BE2C (cell line): ENCODE measurements at places on chromosomes 2 and 18.

DNA sequence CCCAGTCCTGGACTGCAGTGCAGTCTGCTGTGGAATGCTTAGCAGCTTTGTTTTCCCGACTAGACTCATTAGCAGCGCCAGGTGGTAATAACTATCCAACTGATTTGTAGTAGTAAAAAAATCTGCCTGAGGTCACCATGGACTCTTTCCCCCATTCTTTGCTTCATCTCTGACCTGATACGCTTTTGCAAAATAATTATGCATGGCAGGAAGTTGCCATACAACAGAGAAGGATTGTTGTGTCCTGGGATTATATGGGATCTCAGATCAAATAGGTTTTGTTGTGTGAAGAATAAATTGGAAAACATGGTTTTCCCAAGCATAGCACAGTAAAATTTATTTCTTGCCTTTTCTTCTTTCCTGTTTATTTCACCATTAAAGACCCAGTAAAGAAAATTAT lies 72.4 kb upstream of the ATP5MC3 start:
- DNase-seq: no peak

DNA sequence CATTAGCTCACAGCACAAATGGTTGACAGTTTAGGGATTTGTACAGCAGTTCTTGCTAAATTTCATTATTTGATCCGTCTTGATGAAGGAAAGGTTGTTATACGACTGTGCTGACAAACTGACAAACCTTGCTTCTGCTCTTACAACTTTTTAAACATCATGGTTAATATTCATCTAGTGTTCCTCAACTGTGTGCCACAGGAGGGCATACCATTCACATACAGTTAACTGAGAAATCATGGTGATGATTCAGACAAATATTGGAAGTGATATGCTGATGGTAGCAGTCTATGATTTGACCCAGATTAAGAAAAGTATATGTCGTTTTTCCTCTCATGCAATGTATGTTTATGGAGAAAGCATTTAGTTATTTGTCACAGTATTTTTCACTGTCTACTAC lies 129.8 kb upstream of the FSIP2 start:
- peak; percentile 11 for DNase-seq

DNA sequence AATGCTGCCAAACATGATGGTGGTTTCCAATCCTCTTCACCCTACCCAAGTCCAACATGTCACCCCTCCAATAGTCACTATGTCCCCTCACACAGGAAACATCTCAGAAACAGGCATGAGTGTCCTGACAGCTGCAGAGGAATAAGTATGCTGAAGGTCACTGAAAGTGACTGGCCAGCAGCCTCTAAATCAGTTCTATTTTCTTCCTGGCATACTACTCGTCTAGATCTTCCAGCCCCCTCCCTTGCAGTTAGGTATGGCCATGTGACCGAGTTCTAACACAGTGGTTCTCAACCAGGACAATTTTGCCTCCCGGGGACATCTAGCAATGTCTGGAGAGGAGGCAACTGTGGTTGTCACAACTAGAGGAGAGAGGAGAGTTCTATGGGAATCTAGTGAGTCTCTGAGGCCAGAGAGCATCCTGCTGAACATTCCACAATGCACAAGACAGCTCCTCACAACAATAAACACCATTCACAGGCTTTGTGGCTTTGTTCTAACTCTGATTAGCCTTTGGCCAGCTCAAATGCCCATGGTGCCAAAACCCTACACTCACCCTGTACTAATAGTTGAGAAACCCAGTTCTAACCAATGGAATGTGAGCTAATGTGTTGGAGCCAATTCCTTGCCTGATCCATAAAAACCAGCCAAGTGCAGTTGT lies 12.6 kb upstream of the ID2 start:
- no peak for DNase-seq

GRCh38 chr2:167980439-167980838 lies 267.0 kb downstream of the STK39 start:
- no peak for DNase-seq

DNA sequence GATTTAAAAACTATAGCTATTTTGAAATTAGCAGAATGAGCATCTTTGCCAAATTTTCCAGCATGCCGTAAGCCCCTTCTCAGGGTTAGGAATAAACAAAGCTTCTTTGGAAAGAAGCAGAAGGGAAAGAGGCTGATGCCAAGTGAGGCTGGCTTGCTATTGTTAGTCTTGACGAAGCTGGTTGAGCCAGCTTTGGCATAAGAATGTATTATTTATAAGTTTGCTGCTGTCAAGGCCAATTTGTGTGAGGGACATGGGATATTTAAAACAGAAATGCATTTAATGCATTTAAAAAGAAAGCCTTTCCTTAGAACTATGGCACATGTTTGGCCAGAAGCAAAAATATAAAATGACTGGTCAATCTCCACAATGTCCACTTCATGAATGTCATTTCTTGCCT lies 52.5 kb upstream of the TTN start:
- DNase-seq: no peak

- DNase-seq: peak; percentile 52
Measured at GRCh38 chr2:127128445-127128904, 21.5 kb upstream of the BIN1 start.

GRCh38 chr2:200681697-200682096 lies 95.9 kb downstream of the AOX1 start:
- no peak for DNase-seq

DNA sequence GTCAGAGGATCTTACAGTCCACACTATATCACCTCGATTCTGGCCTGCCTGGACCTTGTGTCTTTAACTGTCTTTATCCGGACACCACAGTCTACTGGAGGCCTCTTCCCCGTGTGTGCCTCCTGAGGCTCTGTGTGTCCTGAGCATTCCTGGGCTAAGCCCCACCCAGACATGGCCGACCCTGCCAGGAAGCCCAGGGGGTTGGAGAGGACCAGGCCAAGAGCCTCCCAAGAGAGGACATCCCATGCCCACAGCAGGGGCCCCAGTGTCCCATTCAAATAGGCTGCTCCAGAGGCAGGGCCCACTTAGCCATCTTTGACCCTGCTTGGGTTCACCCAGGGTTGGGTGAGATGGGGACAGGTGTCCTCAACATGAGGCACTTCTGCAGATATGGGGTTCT lies 84.7 kb upstream of the OTOS start:
- no peak for DNase-seq

- DNase-seq: no peak
Measured at GRCh38 chr18:41753826-41754225, 201.2 kb upstream of the PIK3C3 start.

DNA sequence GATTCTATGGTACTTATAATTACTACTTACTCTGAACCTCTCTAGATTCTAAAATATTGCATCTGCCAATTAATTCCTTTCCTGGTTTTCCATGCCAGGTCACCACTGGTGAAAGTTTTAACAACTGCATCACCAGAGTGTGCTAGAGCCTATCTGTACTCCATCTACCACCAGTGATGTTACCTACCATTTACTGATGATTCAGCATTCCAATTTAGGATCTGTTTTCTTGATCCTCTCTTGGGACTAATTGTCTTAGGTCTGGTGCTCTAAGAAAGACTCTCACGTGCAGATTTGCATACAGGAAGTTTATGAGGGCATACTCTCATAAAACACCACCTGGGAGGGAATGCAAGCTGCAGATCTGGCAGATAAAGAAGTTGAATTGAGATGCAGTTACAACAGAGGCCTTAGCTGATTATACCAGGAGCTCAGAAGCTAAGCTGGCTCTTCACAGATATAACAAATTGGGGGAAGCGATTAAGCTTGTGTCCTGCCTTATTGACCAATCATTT lies 347.6 kb upstream of the VRK2 start:
- no peak for DNase-seq

GRCh38 chr2:224209555-224210285 lies 170.6 kb upstream of the SERPINE2 start:
- no peak for DNase-seq

DNA sequence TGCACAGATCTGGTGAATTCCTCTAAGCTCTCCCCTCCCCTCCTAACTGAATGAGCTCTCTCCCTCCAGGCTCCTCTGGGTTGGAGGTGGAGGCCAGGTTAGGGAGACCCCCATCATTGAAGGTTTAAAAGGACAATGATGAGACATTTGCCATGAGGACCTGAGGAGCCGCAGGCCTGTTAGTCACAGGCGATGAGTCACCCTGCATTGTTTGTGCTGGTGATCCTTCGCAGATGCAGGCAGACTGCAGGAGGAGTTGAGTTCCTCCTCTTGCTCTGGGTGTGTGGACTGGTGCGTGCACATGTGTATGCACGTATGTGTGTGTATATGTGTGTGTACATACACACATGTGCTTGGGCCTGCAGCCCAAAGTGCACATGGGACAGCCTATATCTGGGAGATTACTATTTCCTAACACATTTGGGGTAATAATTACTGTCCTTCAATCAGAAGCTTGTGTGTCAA lies 42.0 kb downstream of the MCFD2 start:
- DNase-seq: peak; percentile 85

- no peak for DNase-seq
Measured at GRCh38 chr2:239291475-239292350, 109.1 kb downstream of the HDAC4 start.

GRCh38 chr2:111201214-111201613 lies 80.5 kb downstream of the BCL2L11 start:
- DNase-seq: no peak

DNA sequence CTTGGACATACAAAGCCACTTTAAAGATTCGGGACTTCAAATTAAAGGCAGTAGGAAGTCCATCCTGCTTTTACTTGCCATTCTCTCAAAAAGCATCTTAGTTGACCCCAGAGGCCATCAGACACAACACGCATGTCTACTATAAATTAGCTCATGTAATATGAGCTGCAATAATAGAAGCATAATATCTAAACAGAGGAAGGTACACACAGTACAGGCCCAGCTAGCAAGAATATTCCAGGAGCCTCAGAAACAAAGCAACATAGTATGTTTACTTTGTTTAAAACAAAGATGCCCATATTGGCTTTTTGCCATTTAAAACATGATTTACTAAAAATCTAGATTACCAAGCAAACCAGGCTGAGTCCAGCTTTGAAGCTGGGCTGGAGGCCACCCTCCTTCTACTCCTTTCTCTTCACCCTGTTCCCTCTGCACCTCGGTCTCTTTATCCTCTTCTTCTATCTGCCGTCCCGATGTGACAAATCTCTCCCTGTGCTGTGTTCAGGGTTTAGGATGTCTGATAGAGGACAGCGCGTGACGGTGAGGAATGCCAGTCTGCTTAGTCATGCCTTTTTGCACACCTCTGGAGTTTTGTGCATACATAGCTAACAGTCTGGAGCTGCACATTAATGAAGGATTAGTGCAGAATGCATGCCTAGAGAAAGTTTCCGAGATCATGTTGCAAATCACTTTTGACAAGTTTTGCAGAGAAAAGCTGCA lies 28.2 kb downstream of the DTNA start:
- DNase-seq: no peak

DNA sequence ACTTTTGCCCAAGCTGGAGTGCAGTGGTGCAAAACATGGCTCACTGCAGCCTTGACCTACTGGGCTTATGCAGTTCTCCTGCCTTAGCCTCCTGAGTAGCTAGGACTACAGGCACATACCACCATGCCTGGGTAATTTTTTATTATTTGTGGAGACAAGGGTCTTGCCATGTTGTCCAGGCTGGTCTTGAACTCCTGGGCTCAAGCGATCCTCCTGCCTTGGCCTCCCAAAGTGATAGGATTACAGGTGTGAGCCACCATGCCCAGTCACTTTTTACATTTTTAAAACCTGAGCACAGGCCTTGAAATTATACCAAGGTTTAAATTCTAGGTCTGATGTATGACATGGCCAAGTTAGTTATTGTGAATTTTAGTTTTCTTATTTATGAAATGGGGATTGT lies 18.2 kb downstream of the SMAD4 start:
- DNase-seq: no peak

DNA sequence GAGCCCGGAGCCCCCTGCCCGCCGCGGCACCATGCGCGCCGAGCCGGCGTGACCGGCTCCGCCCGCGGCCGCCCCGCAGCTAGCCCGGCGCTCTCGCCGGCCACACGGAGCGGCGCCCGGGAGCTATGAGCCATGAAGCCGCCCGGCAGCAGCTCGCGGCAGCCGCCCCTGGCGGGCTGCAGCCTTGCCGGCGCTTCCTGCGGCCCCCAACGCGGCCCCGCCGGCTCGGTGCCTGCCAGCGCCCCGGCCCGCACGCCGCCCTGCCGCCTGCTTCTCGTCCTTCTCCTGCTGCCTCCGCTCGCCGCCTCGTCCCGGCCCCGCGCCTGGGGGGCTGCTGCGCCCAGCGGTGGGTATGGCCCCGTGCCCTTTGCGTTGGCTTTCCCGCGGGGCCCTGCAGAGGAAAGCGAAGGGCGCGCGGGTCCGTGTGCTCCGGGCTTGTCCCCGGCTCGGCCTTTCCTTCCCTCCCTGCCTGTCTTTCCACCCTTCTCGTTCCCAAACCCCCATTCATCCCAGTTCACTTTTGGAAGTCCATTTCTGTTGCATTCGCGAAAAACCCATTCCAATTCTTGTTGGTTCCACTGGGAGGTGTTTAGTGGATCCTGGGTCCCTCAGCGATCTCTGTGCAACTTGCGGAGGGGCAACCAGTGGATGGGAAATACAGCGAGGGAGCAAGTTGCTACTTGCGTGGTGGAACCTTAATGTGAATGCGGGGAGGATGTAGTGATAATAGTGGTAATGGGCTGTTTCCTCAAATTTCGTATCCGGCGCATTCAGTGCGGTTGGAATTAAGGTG lies 599 bp downstream of the ADAM23 start:
- peak; percentile 64 for DNase-seq

DNA sequence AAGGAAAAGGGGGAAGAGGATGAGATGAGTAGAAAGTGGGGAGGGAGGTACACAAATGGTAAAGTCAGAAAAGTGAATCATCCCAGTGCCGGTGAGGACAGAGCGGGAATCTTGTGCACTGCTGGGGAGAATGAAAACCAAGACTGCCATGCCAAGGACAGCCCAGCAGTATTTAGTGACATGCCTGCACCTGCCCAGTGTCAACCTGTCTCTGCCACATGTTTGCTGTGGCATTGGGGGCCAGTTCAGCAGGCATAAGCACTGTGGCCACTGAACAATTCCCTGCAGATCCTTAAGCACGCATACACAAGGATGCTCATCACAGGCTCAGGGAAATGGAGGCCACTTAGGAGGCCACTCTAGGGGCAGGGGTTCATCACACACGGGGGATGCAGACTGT lies 5.2 kb upstream of the KCNK3 start:
- DNase-seq: no peak

DNA sequence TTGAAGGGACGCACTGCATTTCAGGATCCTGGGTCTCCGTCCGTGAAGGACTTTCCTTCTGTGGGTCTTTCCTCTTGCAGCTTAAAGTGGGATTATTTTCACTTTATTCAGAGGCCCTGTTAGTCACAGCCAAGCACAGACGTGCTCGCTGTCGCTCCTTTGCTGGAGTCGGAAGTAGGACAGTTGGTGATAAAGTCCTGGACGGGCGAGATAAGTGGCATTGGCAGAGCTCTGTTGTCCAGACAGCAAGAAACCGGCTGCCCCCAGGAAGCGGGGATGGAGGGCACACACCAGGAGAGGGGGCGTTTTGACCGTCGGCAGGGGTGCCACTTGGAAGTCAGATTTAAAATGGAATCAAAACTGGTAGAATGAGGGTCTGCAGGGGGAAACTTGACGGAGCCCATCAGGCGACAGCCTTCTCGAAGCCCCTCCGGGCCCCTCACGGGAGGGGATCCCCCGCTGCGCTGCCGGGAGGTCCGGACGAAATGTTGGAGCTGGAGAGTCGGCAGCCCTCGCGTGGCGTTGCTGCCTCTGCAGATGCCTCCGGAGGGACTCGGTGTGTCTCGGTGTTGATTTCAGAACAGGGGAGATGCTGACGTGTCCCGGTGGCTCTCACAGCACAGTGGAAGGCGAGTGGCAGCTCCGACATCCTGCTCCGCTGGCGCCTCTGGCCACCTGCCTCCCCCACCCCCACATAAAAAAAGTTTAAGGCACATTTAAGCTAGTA lies 124.2 kb downstream of the NFATC1 start:
- peak; percentile 30 for DNase-seq

GRCh38 chr2:218378053-218378452 lies 4.0 kb upstream of the SLC11A1 start:
- no peak for DNase-seq
